ENCODE measurements at places on chromosomes 5 and 9.

DNA sequence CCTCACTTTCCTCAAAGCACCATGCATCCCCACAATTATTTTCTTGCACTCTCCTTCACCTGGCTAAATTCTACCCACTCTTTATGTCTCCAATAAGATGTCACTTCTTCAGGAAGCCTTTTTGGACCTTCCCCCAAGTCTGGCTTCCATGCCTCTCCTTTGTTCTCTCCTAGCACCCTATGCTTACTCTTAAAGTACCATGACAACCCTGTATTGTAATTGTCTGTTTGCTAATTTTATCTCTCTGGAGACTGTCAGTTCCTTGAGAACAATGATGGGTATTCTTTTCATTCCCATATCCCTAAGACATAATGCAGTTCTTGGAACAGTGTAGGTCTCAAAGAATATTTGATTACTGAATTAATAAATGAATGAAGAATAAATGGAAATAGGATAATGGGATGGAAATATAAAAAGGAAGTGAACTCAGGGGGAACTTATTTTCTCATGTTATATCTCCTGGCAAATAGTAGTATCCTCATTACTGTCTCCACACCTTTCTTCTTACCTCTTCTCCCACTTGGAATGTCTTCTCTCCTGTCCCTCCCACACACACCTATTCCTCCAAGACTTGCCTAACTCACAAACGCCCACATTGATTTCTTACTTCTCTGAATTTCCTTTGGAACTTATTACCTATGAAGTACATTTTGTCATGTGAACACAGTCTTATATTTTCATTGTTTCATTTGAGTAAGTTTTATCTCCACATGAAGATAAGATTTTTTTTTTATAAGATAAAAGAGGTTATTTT is 499.1 kb downstream of the NFIB start:
- DNase-seq, result no peak

GRCh38 chr5:112586596-112587062 is 151.1 kb upstream of the APC start:
- DNase-seq, result no peak

- no peak for DNase-seq
Measured at GRCh38 chr5:131609774-131610173, 25.3 kb downstream of the RAPGEF6 start.

DNA sequence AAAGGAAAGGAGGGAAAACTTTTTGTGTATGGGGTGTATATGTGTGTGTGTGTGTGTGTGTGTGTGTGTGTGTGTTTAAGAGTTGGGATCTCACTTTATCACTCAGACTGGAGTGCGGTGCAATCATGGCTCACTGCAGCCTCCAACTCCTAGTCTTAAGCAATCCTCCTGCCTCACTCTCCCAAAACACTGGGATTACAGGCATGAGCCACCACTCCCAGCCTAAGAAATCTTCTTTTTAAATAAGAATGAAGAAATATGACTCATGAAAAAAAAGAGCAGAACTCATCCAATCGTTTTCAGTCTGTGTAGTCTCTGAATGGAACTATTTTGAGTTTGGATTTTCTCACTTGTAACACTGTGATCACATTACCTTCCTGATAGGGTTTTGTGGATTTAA is 601.5 kb downstream of the ACTL7B start:
- no peak for DNase-seq

DNA sequence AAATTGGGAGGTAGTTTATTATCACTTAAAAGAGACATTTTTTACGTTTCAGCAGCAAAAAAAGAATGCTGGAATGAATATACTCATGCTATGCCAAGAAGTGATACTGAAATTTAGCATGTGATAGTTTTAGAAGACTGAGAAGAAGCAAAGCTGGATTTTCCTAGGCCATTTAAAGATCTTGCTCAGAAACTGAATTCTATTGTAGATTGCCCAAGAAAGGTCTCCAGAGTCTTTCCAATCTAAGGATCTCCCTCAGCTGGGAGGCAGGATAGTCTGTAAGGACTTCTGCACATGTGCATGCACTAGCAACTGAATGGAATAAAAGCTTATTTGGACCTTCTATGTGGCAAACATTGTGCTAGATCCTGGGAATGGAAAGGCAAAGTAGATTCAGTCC is 334.5 kb downstream of the DTWD2 start:
- no peak for DNase-seq

DNA sequence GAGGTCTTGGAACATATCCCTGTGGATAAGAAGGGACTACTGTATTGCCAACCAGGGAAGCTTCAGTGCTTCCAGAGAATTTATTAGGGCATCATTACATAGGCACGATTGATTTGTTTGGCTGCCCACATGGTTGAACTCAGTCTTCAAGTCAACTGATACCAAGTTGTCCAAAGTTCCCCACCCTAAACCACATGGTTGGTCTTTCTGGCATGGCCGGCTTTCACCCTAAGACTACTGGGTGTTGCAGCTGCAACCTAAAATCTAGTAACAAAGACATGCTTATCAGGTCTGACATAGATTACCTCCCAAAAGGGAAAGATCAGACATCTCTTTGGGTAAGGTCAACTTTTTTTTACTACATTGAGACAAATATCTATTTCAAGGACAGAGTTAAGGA is 37.0 kb downstream of the FAF2 start:
- DNase-seq, result no peak

GRCh38 chr5:149583394-149583793 is 2.1 kb downstream of the ARHGEF37 start:
- DNase-seq, result peak; percentile 51

- DNase-seq, result no peak
Measured at GRCh38 chr9:117737721-117738226, 33.6 kb downstream of the TLR4 start.

DNA sequence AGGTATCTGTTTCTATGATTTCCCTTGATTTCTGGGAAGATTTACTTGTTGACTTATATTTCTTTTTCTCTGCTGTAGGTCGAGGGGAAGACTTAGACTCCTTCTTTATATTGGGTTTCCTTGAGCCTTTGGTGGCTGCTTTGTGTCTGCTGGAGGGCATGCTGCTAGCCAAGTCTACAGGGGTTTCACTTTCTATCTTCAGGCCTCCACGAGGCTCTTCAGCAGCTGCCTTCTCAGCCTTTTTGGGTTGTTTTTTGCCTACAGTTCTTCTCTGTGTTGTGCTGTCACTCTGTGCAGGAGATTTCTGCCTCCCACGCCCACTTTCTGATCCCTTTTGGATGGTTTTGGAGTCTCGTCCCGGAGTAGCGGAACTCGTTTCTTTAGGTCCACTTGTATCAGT is 23.2 kb downstream of the LEAP2 start:
- no peak for DNase-seq

- DNase-seq, result no peak
Measured at GRCh38 chr5:164235300-164235891, 730.0 kb downstream of the MAT2B start.

DNA sequence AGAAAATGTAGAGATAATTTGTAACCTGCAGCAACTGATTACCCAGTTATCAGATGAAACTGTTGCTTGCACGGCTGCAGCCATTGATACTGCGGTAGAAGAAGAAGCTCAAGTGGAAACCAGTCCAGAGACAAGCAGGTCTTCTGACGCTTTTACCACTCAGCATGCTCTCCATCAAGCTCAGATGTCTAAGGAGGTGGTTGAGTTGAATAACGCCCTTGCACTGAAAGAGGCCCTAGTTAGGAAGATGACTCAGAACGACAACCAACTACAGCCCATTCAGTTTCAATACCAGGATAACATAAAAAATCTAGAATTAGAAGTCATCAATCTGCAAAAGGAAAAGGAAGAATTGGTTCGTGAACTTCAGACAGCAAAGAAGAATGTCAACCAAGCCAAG is 1.7 kb downstream of the KIF4B start:
- DNase-seq, result no peak

DNA sequence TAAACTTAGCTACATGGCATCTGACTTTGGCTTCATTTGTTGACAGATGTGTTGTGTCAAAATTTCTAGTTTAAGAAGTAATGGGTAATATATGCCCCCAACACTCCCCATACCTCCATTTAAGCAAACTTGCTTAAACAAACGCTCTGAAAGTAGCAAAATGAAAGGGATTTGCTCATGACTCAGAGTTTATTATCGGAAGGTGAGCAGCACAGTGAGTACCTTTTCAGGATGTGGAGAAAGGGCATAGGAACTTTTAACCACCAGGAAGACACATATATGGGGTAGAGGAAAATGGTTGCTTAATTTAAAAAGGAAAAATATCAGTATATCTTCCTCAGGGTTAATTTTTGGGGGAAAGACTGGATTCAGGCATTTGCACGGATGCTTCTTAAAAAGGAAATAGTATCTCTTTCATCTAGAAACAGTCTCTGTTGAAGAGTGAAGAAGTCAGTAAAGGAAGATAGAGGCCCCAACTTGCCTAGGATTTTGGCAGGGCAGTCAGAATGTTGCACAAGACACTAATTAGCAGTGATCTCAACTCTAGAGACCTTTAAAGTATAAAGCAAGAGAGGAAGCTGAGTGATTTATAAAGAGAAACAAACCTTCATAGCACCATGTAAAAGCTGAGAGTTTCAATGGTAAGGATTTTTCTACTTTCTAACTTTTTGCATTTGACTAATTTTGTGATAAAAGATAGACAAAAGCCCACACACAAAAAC is 155.1 kb downstream of the TRIO start:
- no peak for DNase-seq

DNA sequence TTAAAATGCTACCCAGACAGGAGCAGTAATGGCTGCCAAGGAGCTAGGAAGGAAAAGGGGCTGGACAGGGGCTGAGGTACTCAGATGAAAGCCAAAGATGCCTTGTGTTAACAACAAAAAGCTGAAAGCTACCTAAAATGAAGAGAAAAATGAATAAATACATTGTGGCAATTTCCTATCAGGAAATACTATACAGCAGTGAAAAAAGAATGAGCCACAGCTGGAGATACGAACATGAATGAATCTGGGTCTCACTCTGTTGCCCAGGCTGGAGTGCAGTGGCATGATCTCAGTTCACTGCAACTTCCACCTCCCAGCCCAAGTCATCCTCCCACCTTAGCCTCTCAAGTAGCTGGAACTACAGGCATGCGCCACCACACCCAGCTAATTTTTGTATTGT is 6.3 kb downstream of the TNIP1 start:
- no peak for DNase-seq

- DNase-seq, result no peak
Measured at GRCh38 chr5:7902201-7902600, 33.3 kb downstream of the MTRR start.

GRCh38 chr9:134204991-134205578 is 40.7 kb upstream of the RNU6ATAC start:
- no peak for DNase-seq

- DNase-seq, result no peak
Measured at GRCh38 chr9:6827439-6828145, 69.8 kb downstream of the KDM4C start.

DNA sequence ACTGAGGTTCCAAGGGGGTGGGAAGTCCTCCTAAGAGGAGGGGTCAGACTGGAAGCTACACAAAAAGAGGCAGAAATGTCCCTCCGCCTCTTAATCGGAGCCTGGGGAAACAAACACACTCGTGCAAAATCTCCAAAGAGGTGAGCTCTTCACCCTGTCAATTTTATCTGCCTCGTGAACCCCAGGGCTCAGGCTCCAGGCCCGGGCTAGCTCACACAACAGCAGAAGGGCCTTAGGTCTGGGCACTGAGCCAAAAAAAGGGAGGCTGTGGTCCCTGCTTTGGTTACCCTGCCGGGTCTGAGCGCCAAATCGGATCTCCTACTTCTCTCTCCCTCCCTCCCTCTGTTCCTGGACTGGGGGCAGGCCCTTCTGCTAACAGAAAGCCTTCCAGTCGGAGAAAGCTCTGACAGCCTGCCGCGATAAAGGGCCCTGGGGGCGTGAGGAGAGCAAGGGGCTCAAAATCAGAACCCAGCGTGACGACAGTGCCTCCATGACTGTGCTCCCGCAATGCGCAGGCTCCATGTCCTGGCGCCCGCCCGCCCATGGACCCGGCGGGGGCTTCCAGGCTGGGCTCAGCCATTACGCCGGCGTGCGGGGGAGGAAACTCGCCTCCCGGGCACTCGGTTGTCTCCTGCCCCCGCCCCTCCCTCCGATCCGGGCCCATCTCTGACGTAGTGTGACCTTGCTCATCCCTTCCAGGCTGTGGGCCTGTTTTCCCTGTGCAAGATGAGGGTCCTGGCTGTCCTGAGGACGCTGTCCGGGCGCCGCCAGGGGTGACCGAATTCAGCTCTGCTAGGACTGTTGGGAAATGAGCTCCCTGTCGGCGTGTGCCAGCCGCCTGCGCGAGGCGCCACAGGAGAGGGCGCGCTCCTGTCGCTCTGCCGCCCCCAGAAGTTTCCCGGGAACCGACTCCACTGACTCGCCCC is 865 bp upstream of the SLC22A4 start:
- peak; percentile 82 for DNase-seq

- peak; percentile 54 for DNase-seq
Measured at GRCh38 chr5:40551496-40552491, 127.9 kb upstream of the PTGER4 start.

- no peak for DNase-seq
Measured at GRCh38 chr9:96555567-96556386, 63.9 kb downstream of the CDC14B start.

DNA sequence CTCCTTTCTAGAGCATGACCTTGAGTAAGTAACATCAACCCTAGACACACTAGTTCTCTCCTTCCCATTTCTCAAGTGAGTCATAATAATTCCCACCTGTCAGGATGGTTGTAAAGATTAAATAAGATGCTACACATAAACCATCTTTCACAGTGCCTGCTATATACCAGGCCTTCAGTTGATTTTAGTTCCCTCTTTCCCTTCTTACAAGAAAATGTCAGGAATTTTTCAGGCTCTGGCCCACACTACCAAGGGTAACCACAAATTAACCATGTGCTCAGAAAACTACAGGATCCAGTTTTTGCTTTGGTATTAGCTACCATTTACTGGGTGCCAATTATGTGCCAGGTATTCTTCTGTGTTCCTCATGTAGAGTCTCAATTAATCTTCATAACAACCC is 42.7 kb upstream of the RARS1 start:
- DNase-seq, result no peak

- no peak for DNase-seq
Measured at GRCh38 chr9:82126256-82126655, 137.7 kb downstream of the SPATA31D1 start.

- DNase-seq, result no peak
Measured at GRCh38 chr5:157271740-157272271, 5.9 kb downstream of the CYFIP2 start.

GRCh38 chr9:83012922-83013838 is 49.8 kb downstream of the RASEF start:
- DNase-seq, result no peak

- DNase-seq, result no peak
Measured at GRCh38 chr9:114417511-114417910, 29.7 kb upstream of the AKNA start.

DNA sequence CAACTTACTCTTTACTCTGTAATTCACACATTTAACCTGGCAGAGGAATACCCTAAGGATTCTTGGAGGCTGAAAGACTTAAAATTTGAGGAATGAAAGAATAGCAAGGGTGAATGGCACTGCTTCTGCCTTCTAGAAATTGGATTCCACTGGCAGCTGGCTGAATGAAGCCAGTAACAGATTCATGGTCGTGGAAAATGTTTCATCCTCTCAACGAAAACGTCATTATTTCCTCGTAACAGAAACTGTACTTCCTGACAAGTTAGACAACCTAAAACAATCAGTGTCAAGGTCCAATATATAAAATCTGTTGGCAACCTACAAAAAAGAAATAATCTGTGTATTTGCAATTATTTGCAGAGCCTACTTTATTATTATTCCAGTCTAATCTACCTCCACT is 39.7 kb downstream of the BNC2 start:
- DNase-seq, result no peak

- no peak for DNase-seq
Measured at GRCh38 chr5:172940268-172941066, 18.8 kb upstream of the RPL26L1 start.
